Activated CD4-positive, alpha-beta memory T cell treated with anti-CD3 and anti-CD28 coated beads, Interleukin-2, amount 10 ng/mL, durations not matched to agents 7 days and 5 days (primary cell): ENCODE measurements at places on chromosomes 6 and 20. TPM values are rescaled to one million over a fixed set of nuclear protein-coding genes. Genes with fewer than 3 reads are reported as not detected.

SDC4 gene
- 28.3 TPM for total RNA-seq

GTSF1L gene
- total RNA-seq = not detected

SPATS1 gene
- not detected for total RNA-seq

SF3B5 gene
- 128 TPM for total RNA-seq
